Stomach (tissue), 19 donors: ENCODE measurements at places on chromosomes 5 and 9. TPM values are rescaled to one million over a fixed set of nuclear protein-coding genes. Genes with fewer than 3 reads are reported as not detected.

GRCh38 chr5:169416583-169417196 is 115.8 kb upstream of the SLIT3 start:
- H3K4me3 ChIP-seq: no peak overlapping the region
- H3K27ac ChIP-seq: no peak overlapping the region
- DNase-seq: no peak
- H3K36me3 ChIP-seq: no peaks in the 10 kb centered on the region
- no peaks in the 10 kb centered on the region for H3K4me1 ChIP-seq

GRCh38 chr5:84032324-84032723 is 311.7 kb upstream of the HAPLN1 start:
- no peaks in the 10 kb centered on the region for H3K4me1 ChIP-seq
- H3K27me3 ChIP-seq: no peaks in the 10 kb centered on the region
- no peak overlapping the region for H3K4me3 ChIP-seq
- DNase-seq: no peak
- H3K36me3 ChIP-seq: no peaks in the 10 kb centered on the region

DNA sequence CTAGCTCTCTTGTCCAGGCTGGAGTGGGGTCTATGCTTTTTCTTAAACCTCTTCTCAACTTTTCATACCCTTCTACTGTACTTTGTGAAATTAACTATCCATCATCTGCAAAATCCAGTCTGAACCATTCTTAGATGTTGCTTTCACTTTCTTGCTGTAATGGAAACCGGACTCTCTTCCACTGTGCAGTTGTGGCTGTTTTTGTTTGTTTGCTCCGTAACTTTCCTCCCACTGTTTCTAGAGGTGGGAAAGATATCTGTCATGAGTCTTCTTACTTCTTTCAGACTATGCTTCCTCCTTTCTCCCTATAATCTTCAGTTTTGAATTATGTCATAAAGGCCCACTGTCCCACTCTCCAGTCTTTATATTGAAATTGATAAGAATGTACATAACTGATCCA is 6.5 kb downstream of the TNPO1 start:
- peaks cover 50% of the 10 kb centered on the region for H3K4me1 ChIP-seq
- H3K4me3 ChIP-seq: no peak overlapping the region
- H3K27me3 ChIP-seq: no peaks in the 10 kb centered on the region
- no peaks in the 10 kb centered on the region for H3K36me3 ChIP-seq
- no peak for DNase-seq
- no peak overlapping the region for H3K27ac ChIP-seq

DNA sequence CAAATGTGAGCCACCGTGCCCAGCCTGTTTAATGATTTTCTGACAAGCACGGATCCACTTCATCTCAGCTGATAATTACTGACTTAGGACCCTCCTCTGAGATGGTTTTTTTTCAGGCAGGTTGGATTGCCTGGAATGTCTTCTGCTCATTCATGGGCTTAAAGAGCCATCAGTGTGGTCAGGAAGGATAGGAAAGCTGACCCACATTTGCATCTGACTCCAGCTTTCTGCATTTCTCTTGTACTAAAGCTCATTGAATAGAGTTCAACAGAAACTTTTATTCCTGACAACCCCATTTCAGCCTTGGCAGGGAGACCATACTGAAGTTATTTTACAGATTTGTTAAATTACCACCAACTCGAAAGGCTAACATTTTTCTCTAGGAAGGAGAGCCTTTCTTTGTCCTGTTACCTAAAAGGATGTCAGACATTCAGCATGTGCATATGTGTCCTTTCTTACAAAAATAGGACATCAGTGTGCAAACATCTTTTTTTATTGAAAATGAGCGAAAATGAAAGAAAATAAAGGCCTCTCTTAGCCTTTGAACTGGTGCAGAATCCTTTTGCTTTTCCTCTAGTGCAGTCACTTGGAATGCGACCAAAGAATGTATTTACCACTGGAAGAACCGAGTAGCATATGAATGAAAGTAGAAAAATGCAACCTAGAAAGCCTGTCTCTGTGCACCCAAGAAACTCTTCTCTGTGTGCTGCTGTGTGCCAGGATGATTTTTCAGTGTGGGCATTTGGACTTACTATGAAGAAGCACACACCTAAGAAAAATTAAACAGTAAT is 26.6 kb downstream of the ADCY2 start:
- no peaks in the 10 kb centered on the region for H3K27me3 ChIP-seq
- no peak overlapping the region for H3K4me3 ChIP-seq
- peaks cover 13% of the 10 kb centered on the region for H3K4me1 ChIP-seq
- H3K36me3 ChIP-seq: no peaks in the 10 kb centered on the region

- peaks cover 99% of the 10 kb centered on the region for H3K36me3 ChIP-seq
- DNase-seq: no peak
- no peak overlapping the region for H3K27ac ChIP-seq
- no peaks in the 10 kb centered on the region for H3K4me1 ChIP-seq
Measured at GRCh38 chr9:97660847-97661246, 27.2 kb downstream of the NCBP1 start.

GRCh38 chr5:171336521-171337209 is 27.6 kb downstream of the TLX3 start:
- H3K4me3 ChIP-seq: peak overlapping the region; percentile 45
- H3K27ac ChIP-seq: no peak overlapping the region
- H3K4me1 ChIP-seq: peaks cover 21% of the 10 kb centered on the region
- DNase-seq: peak; percentile 84

DNA sequence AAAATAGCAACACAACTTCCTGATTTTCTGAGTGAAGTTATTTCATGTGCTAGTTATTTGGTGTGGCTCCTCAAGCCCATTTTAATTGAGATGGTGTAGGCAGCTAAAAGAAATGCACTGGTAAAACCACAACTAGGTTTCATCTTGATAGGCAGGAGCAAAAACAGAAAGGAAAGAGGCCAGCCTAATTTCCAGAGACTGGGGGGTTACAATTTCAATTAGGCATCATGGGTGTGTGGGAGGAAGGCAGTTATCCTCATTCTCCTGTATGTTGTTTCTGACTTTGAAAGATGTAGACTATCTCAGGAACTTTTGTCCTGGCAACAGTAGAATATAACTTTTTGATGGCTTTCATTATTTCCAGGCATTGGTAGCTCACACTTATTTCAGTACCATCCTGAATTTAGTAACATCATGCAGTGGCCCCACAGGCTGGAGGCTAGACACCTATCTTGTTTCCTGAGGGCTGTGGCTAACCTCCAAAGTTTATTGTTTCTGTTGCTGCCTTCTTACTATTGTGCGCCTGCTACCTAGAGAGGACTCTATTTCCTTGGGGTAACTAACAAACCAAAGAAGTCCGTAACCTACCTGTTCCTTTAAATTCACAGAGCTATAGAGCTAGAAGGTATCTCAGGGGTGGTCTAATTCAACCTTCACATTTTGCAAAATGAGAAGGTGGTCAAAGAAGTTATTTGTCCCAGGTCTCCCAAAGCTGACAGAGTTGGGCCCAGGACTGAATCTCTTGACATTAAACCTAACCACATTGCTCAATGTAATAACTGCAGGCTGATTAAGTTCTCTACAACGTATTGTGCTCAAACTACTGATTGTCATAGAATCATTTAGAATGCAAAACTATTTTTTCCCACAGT is 42.4 kb downstream of the FYB1 start:
- H3K27ac ChIP-seq: no peak overlapping the region
- no peaks in the 10 kb centered on the region for H3K27me3 ChIP-seq
- no peaks in the 10 kb centered on the region for H3K36me3 ChIP-seq
- H3K4me1 ChIP-seq: peaks cover 23% of the 10 kb centered on the region
- peak; percentile 29 for DNase-seq
- no peak overlapping the region for H3K4me3 ChIP-seq

DNA sequence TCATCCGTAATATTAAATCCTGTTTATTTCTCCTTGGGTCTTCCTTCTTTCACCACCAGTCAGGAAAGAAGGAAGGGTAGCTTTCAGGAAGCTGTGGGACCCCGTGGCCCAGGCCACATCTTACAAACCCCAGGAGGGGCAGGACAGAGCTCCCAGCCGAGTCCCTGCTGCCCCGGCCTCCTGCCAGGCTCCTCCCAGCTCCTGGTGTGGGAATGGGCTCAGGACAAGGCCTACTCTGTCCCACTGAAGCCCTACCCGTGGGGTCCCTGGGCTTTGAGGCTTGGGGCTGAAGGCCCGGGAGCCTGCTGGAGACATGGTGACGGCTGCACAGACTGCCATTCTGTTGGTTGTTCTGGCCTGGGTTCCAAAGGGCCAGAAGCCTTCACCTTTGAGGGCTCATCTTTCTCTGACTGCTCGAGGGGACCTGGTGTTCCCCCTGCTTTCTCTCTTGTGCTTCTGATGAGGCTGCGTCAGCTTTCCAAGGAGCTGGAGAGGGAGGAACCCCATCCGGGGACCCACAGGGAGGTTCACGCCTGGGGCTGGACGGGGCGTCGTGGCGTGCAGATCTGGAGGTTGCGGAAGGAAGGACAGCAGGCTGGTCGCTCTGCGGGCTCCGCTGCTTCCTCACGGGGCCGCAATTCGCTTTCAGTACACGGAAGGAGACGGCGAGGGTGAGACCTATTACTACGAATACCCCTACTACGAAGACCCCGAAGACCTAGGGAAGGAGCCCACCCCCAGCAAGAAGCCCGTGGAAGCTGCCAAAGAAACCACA is 86.6 kb downstream of the COL5A1 start:
- H3K36me3 ChIP-seq: peaks cover 22% of the 10 kb centered on the region
- peaks cover 34% of the 10 kb centered on the region for H3K4me1 ChIP-seq
- H3K27ac ChIP-seq: no peak overlapping the region
- H3K27me3 ChIP-seq: peaks cover 3% of the 10 kb centered on the region

DNA sequence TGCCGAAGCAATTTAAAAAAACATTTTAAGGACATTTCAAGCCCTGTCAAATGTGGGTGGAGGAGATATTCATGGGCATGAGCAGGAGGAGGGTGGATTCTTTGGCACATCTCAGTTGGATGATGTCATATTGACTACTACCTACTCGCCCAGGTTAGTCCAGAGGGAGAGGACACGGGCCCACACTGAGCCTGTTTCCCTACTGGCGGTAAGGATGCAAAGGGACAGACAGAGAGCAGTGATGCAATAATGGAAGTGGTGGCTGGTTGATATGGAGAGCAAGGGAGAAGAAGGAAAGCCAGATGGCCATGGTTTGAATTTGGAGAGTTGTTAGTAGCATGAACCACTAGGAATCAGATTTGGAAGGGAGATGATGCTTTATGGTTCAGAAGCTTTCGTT is 34.1 kb upstream of the PDE8B start:
- no peak for DNase-seq
- no peak overlapping the region for H3K27ac ChIP-seq
- no peak overlapping the region for H3K4me3 ChIP-seq
- H3K36me3 ChIP-seq: no peaks in the 10 kb centered on the region
- H3K4me1 ChIP-seq: peaks cover 16% of the 10 kb centered on the region

- no peak overlapping the region for H3K27ac ChIP-seq
- no peak for DNase-seq
- no peak overlapping the region for H3K4me3 ChIP-seq
- no peaks in the 10 kb centered on the region for H3K36me3 ChIP-seq
Measured at GRCh38 chr9:126635661-126636439, 22.1 kb downstream of the LMX1B start.

GRCh38 chr9:92647671-92648473 is 22.1 kb downstream of the IPPK start:
- H3K4me1 ChIP-seq: peaks cover 16% of the 10 kb centered on the region
- H3K27ac ChIP-seq: no peak overlapping the region
- peaks cover 95% of the 10 kb centered on the region for H3K36me3 ChIP-seq
- no peak overlapping the region for H3K4me3 ChIP-seq
- no peaks in the 10 kb centered on the region for H3K27me3 ChIP-seq

GRCh38 chr5:113039934-113040285 is 63.3 kb downstream of the DCP2 start:
- DNase-seq: no peak
- H3K27ac ChIP-seq: no peak overlapping the region
- no peak overlapping the region for H3K4me3 ChIP-seq
- H3K4me1 ChIP-seq: peaks cover 14% of the 10 kb centered on the region

Gene HK3
- total RNA-seq: 145 TPM

Gene SOWAHA
- not detected for total RNA-seq
